ENCODE measurements at places on chromosomes 3 and 15.

DNA sequence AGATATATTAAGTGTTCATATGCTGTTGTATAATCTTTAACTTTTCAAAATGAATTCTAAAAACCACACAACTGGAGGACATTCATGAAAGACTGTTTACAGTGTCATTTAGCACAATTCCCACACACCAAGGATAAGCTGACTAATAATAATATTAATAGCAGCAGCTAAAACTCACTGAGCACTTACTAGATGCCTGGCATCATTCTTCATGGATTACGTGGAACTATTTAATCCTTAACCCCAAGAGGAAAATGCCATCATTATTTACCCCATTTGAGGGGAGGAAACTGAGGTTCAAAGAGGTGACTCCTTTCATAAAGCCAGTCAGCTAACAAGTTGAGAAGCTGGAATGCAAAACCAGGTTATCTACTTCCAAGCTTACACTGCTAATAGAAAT, 77.0 kb downstream of the TMEM108 start:
- no peak for DNase-seq

- peak; percentile 60 for DNase-seq
Observed at GRCh38 chr15:64667736-64668161, 107.6 kb downstream of the RBPMS2 start.

DNA sequence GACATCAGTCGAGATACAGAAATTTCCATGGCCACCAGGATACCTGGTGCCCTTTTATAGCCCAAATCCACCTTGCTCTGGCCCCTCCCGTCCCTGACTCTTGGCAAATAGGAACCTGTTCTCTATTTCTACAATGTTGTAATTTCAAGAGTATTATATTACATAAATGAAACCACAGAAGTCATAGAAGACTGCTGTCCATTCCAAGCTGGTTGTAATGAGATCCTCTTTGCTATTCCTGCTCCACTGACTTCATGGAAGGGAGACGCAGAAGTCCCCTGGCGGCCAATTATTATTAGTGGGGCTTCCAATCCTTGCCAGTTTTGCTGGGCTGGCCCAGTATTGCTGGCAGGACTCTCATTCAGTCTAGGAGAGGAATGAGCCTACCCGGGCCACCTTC, 26.6 kb downstream of the DCP1A start:
- DNase-seq: peak; percentile 69

DNA sequence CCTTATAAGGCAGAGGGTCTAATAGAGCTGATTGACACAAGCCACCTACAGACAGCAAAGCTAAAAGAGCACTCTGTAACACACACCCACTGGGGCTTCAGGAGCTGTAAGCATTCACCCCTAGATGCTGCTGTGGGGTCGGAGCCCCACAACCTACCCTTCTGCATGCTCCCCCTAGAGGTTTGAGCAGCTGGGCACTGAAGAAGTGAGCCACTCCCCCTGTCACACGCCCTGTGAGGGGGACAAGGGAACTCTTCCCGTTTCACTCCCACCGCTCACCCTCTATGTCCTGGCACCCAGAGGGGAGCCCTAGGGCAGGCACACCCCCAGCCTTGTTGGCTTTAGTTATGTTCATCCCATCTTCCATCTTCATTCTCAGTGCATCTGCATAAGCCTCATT, 9.4 kb upstream of the CSTA start:
- no peak for DNase-seq

DNA sequence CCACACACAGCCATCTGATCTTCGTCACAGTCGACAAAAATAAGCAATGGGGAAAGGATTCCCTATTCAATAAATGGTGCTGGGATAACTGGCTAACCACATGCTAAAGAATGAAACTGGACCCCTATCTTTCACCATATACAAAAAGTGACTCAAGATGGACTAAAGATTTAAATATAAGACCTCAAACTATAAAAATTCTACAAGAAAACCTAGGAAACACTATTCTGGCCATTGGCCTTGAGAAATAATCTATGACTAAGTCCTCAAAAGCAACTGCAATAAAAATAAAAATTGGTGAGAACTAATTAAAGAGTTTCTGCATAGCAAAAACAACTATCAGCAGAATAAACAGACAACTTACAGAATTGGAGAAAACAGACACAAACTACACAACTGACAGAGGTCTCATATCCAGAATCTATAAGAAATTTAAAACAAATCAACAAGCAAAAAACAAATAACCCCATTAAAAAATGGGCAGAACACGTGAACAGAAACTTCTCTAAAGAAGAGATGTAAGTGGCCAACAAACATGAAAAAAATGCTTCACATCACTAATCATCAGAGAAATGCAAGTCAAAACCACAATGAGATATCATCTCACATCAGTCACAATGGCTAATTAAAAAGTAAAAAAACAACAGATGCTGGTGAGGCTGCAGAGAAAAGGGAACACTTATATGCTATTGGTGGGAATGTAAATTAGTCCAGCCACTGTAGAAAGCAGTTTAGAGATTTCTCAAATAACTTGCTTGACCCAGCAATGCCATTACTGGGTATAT, 104.0 kb downstream of the NR1I2 start:
- peak; percentile 9 for DNase-seq

- DNase-seq: peak; percentile 85
Observed at GRCh38 chr3:177830411-177830849, 633.1 kb upstream of the TBL1XR1 start.

DNA sequence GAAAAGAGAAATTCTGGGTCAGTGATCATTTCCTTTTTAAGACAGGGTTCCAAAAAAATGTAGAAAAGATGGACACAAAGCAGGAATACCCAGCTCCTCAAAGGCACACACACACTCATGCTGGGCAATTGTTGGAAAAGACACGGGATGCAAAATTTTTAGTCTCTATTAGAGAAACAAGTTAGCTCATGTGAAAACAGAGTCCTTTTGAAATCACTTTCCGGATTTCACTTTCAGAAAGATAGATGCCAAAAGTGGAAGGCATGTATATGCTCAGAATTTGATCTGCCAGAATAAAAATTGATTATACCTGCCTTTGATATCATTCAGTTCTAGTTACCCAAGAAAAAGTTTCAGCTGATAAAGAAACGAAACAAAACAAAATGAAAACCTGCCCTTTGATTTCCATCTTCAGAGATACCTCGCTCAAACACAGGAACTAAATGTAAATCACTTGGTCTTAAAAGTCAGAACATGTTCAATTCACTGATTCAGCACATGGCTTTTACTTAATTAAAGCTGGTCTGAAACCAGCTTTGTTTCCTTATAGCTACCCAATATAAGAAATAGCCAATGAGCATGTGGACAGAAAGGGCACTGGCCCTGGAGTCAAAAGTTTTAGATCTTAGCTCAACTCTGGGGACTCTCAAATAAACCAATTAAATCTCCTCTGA, 52.8 kb downstream of the PLD1 start:
- peak; percentile 34 for DNase-seq

GRCh38 chr3:156975721-156976120, 149.6 kb downstream of the LEKR1 start:
- DNase-seq: no peak

DNA sequence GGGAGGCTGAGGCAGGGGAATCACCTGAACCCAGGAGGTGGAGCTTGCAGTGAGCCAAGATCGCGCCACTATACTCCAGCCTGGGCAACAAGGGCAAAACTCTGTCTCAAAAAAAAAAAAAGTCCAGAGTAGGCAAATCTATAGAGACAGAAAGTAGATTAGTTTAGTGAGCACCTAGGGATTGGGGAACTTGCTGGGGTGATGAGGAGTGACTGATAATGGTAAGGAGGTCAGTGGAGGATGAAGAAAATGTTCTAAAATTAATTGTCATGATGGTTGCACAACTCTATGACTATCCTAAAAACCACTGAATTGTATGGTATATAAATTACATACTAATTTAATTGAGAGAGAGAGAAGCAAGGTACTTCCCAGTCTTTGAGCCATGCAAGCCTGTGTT, 27.8 kb upstream of the LYZL4 start:
- no peak for DNase-seq

- peak; percentile 90 for DNase-seq
Observed at GRCh38 chr3:179811321-179812095, 158.7 kb downstream of the USP13 start.

DNA sequence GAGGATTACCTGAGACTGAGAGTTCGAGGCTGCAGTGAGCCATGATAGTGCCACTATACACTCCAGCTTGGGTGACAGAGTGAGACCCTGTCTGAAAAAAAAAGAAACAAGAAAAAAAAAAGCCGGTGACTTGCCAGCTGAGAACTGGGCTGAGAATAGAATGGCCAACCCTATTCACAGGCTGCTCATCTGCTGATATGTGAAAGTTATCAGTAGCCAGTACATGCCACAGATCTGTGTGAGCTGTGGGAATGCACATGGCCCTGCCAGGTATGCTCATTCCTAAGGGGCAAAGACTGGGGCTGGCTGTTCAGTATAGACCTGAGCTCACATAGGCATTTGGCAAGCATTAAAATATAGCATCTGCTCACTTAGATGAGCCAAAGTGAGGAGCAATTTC, 30.9 kb downstream of the IL20RB start:
- no peak for DNase-seq

DNA sequence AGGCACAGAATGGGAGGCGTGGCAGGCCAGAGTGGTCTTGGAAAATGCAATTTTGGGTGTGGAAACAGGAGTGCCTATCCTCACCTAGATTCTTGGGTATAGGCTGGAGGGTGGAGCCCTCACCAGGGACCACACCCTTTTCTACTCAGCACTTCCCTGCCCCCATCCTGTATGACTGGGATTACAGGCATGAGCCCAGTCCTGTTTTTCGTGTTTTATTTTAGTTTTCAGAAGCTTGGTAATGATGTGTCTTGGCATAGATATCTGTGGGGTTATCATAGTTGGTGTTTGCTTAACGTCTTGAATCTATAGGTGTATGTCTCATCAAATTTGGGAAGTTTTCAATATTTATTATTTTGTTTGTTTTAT, 248.7 kb upstream of the CBLB start:
- no peak for DNase-seq

DNA sequence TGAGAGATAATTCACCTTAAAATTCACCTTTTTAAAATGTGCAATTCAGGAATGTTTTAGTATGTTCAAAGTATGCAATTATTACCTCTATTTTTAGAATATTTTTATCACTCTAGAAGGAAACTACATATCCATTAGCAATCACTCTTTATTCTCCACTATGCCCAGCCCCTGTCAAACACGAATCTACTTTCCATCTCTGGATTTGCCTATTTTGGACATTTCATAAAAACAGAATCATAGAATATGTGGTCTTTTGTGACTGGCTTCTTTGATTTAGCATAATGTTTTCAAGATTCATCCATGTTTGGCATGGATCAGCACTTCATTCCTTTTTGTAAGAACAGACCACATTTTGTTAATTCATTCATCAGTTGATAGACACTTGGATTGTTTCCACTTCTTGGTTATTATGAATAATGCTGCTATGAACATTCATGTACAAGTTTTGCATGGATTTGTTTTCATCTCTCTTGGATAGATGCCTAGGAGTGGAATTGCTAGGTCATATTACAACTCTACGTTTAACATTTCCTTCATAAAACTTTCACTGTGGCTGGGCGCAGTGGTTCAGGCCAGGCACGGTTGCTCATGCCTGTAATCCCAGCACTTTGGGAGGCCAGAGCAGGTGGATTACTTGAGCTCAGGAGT, 12.7 kb downstream of the HMCES start:
- peak; percentile 52 for DNase-seq

- peak; percentile 94 for DNase-seq
Observed at GRCh38 chr3:185332026-185332735, 30.8 kb upstream of the MAP3K13 start.

DNA sequence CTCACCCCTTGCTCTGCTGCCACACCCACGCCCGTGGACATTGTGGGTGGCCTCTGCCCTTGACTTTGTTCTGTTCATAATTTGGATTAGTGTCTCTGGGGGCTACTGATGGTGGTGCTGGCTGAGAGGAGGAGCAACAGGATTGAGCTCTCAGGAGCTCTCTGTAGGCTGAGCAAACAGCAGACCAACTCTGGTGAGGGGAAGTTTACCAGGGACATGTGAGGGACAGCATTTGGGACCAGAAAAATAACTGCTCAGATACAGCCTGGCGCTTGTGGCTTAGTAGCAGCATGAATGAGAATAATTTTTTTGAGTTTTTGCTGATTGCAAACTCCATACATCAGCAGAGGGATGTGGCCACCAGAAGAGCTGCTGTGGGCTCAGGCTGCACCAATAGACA, 14.8 kb downstream of the PPCDC start:
- no peak for DNase-seq

DNA sequence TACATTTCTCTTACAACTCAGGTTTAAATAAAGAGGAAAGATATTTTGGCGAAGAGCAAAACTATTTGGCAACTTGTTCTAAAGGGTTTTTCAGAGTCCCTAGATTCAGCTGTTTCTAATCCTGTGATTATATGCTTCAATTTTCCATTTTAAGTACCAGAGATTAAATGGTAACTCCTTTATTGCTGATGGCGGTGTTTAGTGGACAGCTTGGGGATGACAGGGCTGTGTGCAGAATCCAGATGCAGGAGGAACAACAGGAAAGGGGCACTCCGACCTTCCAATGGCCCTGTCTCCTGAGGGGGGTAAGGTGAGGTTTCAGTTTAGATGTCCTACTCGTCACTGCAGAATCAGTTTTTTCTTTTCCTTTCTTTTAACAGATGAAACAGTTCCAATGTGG, 405.0 kb downstream of the PDCD6IP start:
- no peak for DNase-seq

GRCh38 chr3:5186089-5186857, 1.2 kb upstream of the EDEM1 start:
- no peak for DNase-seq

DNA sequence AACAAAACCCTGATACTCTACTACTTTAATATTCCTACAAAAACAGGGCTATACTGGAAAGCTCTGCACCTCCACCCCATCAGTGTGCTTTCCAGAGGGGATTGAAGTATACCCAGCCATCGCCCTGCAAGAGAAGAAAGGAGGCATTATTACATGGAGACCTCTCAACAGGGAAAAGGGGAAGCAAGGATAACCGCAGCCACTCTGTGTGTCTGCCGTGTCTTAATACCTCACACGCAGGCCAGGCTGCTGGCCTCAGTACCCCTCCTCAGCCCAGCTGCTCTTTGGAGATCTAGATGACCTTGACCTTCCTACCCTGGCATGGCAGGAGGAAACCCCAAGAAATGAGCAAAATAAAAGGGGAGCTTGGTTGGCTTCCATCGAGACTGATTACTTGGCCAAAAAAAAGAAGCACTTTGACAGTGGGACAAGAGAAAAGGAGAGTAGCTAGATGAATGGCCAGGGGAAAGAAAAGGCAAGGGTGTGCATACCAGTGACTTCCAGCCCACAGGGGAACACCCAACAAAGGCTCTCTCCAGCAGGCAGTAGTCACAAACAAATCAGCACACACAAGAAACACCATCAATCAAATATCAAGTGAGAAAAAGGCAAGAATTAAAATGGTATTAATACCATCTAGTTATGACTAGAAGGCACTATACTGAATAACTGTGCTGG, 129.4 kb downstream of the STT3B start:
- no peak for DNase-seq

All from choroid plexus epithelial cell (primary cell).